Stimulated activated CD4-positive, alpha-beta T cell treated with anti-CD3 and anti-CD28 coated beads, Interleukin-2, amount 100 ng/mL, for 4 hours (primary cell): ENCODE measurements at places on chromosomes 13 and 19.

DNA sequence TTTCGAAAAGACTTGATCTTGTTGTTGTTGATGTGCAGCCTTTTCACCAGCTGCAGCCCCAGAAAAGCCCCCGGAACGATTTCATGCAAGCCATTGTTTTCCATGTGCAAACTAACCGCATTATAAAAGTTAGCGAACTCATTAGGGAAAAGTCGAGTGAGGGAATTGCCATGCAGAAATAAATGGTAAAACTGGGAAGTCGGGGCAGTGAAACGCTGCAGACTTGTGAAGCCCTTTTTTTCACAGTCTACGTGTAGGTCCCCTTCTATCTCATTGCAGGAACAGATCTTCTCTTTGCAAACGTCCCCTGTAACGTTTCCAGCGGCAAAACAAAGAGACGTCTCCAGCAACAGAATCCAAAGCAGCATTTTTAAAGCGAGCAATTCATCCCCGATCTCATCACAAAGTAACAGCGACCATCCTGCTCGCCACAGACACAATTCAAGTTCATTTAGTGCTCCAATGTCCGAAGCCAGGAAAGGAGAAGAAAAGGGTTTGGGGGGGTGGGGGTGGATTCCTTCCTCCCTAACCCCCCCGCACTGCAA lies 1.1 kb downstream of the SLITRK1 start:
- DNase-seq = no peak

DNA sequence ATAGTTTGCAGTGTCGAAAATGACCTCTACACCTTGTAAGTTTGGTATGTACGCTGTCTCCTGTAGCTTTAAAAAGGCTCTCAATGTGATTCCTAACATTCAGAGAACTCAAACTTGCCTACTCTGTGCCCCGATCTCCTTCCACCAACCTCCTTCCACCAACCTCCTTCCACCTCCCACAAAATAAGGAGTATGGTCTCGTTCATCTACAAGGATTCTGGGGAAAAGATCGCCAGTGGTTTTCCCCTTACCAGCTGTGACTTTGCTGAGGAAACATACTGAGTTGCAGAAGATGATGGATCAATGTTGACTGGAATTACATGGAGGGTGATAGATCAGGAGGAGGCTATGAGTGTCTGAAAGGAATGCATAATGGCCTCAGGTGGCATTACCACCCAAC lies 16.0 kb downstream of the MYO16 start:
- DNase-seq = no peak

- no peak for DNase-seq
Observed at GRCh38 chr13:26847281-26847680, 86.7 kb upstream of the GPR12 start.

DNA sequence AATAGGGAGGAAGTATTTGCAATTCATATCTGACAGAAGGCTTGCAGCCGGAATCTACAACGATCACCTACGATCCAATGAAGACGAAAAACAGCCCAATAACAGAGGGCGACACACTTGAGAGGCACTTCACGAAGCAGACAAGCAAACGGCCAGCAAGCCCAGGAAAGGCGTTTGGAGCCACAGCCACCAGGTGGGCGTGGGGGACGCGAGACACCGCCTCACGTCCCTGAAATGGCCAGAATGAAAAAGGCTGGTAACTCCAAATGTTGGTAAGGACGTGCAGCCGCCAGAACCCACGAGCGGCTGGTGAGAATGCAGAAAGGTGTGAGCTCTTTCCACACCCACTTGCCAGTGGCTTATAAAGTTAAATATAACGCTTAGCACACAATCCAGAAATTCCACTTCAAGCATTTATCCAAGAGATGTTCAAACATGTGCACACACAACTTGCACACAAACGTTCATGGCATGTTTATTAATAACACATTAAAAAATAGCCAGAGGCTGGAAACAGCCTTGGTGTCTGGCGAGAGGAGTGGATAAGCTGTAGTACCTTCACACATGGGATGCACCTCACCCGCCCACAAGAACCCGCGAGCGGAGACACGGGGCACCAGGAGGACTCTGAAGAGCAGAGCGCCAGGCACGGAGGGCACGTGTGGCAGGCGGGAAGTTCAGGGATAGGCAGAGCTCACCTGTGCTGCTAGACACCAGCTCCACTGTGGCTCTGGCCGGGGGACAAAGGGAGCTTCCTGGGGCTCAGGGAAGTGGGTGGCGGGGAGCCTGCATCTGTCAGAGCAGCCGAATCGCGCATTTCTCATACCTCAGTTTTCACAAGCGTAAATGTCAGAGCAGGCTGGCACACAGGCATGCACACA lies 89.3 kb downstream of the SPACA7 start:
- DNase-seq = no peak
